HT1080 (cell line): ENCODE measurements at places on chromosomes 4 and X. TPM values are rescaled to one million over a fixed set of nuclear protein-coding genes. Genes with fewer than 3 reads are reported as not detected.

The SH3D19 gene
- 22.6 and 22.7 TPM in 2 replicates for total RNA-seq

The DAPP1 gene
- 0.20 TPM in 1 of 2 replicates, not detected in the other for total RNA-seq

The SPP1 gene
- 30.6 and 37.1 TPM in 2 replicates for total RNA-seq

The CPEB2 gene
- 4.6 and 7.5 TPM in 2 replicates for total RNA-seq

The GRPEL1 gene
- 71.0 and 75.6 TPM in 2 replicates for total RNA-seq

DNA sequence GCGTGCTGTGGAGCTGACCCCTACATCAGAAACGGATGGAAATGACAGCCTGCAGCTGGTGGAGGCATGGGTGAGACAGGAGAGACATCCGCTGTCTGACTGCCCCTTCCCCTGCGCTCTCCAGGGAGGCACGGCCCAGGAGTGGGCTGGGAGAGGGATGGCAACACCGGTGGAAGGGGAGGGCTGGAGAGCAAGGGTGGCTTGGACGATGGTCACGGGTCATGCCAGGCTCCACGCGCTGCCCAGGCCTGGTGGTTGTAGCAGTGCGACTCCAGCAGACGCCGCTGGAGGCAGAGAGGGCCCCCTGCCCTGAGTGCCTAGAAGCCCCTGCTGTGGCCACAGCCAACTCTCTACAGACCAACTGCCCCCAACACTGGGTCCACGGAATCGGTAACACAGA lies 47.9 kb downstream of the GAK start:
- no peak for DNase-seq
